ENCODE measurements at places on chromosomes 16 and 17. TPM values are rescaled to one million over a fixed set of nuclear protein-coding genes. Genes with fewer than 3 reads are reported as not detected.

Gene KRTAP4-3
- total RNA-seq = not detected

Gene MED13
- 60.9 TPM for total RNA-seq

Gene CRYM
- not detected for total RNA-seq

Gene ZNF319
- 12.0 TPM for total RNA-seq

Gene HES7
- total RNA-seq = 0.70 TPM

Gene HSD3B7
- 12.3 TPM for total RNA-seq

DNA sequence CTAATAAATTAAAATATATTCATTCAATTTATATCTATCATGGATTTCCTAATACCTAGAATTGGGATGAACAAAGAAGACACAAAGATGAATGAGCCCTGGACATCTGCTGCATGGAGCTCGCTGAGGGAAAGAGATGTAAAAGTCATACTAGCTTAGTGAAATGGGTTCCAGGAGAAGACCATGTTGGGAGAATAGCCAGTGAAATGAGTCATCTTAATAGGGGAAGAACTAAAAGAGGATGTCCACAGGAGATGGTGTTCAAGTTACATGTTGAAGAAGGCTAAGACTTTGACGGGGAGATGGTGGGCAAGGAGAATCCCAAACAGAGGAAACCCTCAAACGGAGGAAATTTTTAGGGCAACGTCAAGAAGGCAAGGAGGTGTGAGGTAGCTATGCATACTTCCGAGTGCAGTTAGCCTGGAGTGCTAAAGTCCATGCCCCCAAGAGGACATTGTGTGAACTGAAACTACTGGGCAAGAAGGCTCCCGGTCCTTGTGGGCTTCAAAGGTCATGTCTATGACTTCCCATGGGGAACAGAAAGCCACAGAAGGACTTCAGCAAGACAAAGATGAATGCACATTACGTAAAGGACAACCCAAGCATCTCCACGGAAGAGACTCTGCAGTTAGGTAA, 220.5 kb upstream of the CDH11 start:
- H3K27me3 ChIP-seq = no peaks in the 10 kb centered on the region
- no peaks in the 10 kb centered on the region for H3K36me3 ChIP-seq
- no peak overlapping the region for H3K27ac ChIP-seq
- H3K4me1 ChIP-seq = peaks cover 23% of the 10 kb centered on the region

DNA sequence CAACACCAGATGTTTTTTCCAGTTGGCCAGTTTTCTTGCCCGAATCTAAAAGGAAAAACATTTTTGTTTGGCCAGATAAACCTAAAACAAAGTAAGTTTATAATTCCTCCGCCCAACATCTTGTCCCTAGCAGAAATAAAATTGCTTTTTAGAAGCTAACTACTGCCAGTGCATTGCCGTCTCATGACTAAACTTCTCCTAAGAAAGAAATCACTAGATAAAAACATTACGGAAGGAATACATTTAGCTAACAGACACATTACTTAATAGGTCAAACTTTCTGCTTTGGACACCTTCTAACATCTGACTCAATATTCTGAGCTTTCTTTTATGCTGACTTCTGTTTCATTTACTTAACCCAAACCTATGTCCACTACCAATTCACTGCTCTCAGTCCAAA, 36.2 kb downstream of the FBXL20 start:
- DNase-seq = no peak
- H3K27me3 ChIP-seq = no peaks in the 10 kb centered on the region
- no peaks in the 10 kb centered on the region for H3K36me3 ChIP-seq
- no peak overlapping the region for H3K4me3 ChIP-seq
- H3K4me1 ChIP-seq = peaks cover 24% of the 10 kb centered on the region

DNA sequence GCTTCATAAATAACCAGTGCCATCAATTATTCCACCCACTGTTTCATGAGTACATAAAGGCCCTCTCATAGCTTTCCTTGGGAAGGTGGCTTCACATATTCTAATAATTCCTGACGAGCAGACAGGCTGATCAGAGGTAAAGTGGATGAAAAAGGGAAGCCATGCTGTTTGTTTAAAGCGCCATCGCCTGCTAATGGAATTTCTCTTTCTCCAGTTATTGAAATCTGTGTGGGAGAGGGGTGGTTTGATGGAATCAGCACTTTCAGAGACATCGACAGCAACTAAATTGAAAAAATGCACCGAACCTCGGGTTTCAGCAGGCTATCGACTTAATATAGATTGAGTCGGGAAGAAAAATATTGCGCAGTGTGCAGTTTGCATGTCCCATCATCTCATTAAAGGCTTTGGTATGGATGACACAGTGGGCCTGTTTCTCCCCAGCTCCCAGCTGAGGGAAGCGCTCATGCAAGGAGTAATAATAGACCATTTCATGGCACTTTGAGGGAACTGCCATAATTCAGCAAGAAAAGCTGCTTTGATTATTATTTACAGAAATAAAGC, 472.1 kb downstream of the RBFOX1 start:
- H3K27me3 ChIP-seq = no peaks in the 10 kb centered on the region
- no peaks in the 10 kb centered on the region for H3K36me3 ChIP-seq
- H3K4me3 ChIP-seq = no peak overlapping the region
- no peaks in the 10 kb centered on the region for H3K4me1 ChIP-seq

GRCh38 chr17:53891726-53892125, 69.0 kb downstream of the KIF2B start:
- H3K27ac ChIP-seq = no peak overlapping the region
- H3K4me3 ChIP-seq = no peak overlapping the region
- no peak for DNase-seq
- no peaks in the 10 kb centered on the region for H3K36me3 ChIP-seq
- no peaks in the 10 kb centered on the region for H3K4me1 ChIP-seq

GRCh38 chr17:70929226-70929625, 759.9 kb downstream of the KCNJ2 start:
- no peak overlapping the region for H3K27ac ChIP-seq
- no peaks in the 10 kb centered on the region for H3K27me3 ChIP-seq
- no peak for DNase-seq
- peaks cover 19% of the 10 kb centered on the region for H3K4me1 ChIP-seq

- no peaks in the 10 kb centered on the region for H3K36me3 ChIP-seq
- no peak for DNase-seq
- no peaks in the 10 kb centered on the region for H3K4me1 ChIP-seq
- H3K27me3 ChIP-seq = peaks cover 47% of the 10 kb centered on the region
These were observed 19.7 kb upstream of the SPPL2C start for GRCh38 chr17:45824901-45825492.

DNA sequence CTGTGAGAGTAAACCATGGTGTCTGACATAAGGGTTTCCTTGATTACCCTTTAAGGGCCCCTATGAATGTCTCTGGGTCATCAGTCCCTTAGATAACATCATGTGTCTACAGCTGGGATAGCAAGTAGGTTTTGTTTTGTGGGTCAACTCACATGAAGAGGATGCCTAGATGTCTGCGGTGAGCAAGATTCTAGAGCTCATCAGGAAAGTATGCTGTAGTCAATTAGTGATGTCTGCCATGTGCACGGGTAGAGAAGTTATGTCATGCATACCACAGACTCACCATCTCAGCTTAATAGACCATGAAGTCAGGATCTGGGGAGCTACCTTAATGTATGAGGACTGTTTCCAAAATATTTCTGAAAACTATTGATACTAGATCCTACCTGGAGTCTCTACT, 57.5 kb downstream of the CDH13 start:
- H3K27me3 ChIP-seq = no peaks in the 10 kb centered on the region
- no peak overlapping the region for H3K27ac ChIP-seq
- no peak for DNase-seq
- H3K36me3 ChIP-seq = no peaks in the 10 kb centered on the region
- no peaks in the 10 kb centered on the region for H3K4me1 ChIP-seq

- no peaks in the 10 kb centered on the region for H3K27me3 ChIP-seq
- H3K4me3 ChIP-seq = no peak overlapping the region
- no peak for DNase-seq
- H3K27ac ChIP-seq = peak overlapping the region; percentile 36
- H3K36me3 ChIP-seq = peaks cover 6% of the 10 kb centered on the region
- peaks cover 37% of the 10 kb centered on the region for H3K4me1 ChIP-seq
These were observed 9.1 kb downstream of the DEXI start for GRCh38 chr16:10932959-10933710.

- no peak for DNase-seq
- H3K27me3 ChIP-seq = no peaks in the 10 kb centered on the region
- peak overlapping the region; percentile 40 for H3K4me3 ChIP-seq
- peaks cover 58% of the 10 kb centered on the region for H3K4me1 ChIP-seq
- H3K36me3 ChIP-seq = peaks cover 10% of the 10 kb centered on the region
These were observed 117.4 kb downstream of the HIC1 start for GRCh38 chr17:2172077-2172851.

DNA sequence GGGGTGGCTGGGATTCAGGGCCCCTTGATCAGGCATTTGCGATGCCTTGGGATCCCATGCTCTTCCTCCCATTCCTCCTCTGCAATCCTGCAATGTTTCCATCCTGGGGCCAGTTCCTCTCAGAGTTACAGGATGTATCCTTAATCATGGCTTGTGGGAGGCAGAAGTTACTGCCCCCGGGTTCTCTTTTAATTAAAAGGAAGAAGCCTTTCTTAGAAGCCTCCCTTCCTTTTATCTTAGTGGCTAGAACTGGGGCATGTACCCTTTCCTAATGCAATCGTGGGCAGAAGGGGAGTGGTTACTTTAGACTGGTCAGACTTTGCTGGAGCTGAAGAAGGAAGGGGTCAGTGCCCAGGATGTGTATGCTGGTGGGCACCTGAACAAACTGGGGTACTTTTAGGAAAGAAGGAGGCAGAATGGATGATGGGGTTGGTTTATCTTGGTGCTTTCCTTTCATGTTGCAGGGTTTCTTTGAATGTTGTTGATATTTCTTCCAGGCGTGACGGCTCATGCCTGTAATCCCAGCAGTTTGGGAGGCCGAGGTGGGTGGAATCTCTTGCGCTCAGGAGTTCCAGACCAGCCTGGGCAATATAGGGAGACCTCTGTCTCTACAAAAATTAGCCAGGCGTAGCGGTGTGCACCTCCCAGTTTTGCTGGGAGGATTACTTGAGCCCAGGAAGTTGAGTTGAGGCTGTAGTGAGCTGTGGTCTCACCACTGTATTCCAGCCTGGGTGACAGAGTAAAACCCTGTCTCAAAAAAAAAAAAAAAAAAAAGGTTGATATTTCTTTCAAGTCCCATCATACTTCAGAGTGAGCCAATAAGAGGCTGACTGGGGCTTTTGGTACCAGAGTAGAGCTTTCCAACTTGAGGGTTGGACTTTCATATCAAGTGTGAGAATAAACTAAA, 13.2 kb upstream of the SPN start:
- H3K36me3 ChIP-seq = no peaks in the 10 kb centered on the region
- H3K27ac ChIP-seq = no peak overlapping the region
- no peaks in the 10 kb centered on the region for H3K4me1 ChIP-seq
- no peak for DNase-seq

DNA sequence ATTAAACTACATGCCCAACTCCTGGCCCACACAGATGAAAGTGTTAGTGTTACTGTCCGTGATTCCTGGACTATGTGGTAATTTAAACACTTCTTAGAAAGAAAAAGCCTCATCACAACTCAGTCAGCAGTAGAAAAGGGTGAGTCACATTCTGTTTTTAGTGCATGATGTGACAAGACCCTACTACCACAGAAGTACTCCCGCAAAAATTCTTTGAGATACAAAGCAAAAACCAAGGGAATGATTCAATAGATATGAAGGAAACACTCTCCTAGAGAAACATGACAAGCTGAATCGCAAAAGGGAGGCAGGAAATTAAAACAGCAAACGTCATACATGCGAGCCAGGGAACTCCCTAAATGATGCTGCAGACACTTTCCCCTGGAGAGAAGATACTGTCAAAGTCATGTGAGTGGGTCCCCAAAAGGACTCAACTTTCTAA, 14.4 kb downstream of the SNN start:
- peak overlapping the region; percentile 85 for H3K27ac ChIP-seq
- H3K36me3 ChIP-seq = peaks cover 38% of the 10 kb centered on the region
- H3K4me1 ChIP-seq = peaks cover 41% of the 10 kb centered on the region
- H3K27me3 ChIP-seq = no peaks in the 10 kb centered on the region

DNA sequence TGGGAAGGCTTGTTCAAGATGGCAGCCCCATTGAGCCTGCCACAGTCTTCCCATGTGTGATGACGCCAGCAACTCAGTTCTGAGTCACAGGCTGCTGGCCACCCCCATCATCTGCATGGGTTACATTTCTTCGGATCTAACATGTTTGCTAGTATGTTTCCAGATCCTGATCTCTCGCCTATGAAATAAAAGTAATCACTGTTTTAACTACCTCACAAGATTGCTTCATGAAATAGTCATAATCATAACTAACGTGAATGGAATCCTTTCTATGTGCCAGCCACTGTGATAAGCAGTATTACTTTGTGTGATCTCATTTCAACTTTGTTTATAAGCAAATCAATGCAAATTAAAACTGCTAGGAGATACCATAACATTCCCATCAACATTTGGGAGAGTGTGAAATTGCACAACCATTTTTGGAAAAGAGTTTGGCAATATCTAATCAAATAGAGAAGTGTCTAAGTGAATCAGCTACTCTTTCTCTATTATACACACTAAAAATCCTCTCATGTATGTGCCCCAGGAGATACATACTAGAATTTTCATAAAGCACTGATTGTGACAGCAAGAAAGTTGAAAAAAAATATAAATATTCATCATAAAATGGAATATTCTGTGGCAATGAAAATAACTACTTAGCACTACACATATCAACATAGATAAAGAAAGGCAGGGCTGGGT, 300.2 kb upstream of the IRX5 start:
- no peak overlapping the region for H3K4me3 ChIP-seq
- no peak overlapping the region for H3K27ac ChIP-seq
- no peaks in the 10 kb centered on the region for H3K4me1 ChIP-seq
- no peak for DNase-seq
- peaks cover 5% of the 10 kb centered on the region for H3K27me3 ChIP-seq

GRCh38 chr17:36949461-36949927, 740 bp downstream of the AATF start:
- peaks cover 32% of the 10 kb centered on the region for H3K4me1 ChIP-seq
- H3K36me3 ChIP-seq = peaks cover 18% of the 10 kb centered on the region
- peak overlapping the region; percentile 95 for H3K4me3 ChIP-seq
- H3K27ac ChIP-seq = peak overlapping the region; percentile 92
- H3K27me3 ChIP-seq = peaks cover 29% of the 10 kb centered on the region

GRCh38 chr17:51371732-51372151, 111.4 kb downstream of the UTP18 start:
- peak overlapping the region; percentile 94 for H3K27ac ChIP-seq
- H3K4me1 ChIP-seq = peaks cover 7% of the 10 kb centered on the region
- peaks cover 2% of the 10 kb centered on the region for H3K27me3 ChIP-seq
- no peak for DNase-seq
- no peaks in the 10 kb centered on the region for H3K36me3 ChIP-seq
- H3K4me3 ChIP-seq = peak overlapping the region; percentile 68

- H3K27ac ChIP-seq = no peak overlapping the region
- H3K27me3 ChIP-seq = no peaks in the 10 kb centered on the region
- H3K36me3 ChIP-seq = no peaks in the 10 kb centered on the region
- H3K4me3 ChIP-seq = no peak overlapping the region
- no peak for DNase-seq
- H3K4me1 ChIP-seq = no peaks in the 10 kb centered on the region
These were observed 969.1 kb upstream of the CDH8 start for GRCh38 chr16:63005356-63005755.

DNA sequence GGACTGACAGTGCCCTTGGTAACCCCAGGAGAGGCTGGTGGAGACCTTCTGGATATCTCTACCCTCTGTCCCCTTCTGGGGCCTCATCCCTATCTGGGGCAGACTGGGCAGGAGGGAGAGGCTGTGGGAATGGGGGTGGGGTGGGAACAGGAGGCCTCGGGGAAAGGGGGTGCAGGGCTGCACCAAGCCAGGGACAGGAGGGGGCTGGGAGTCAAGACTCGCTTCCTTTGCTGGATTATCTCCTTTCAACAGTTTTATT, 24.8 kb downstream of the G6PC3 start:
- no peaks in the 10 kb centered on the region for H3K27me3 ChIP-seq
- peaks cover 5% of the 10 kb centered on the region for H3K36me3 ChIP-seq
- peaks cover 33% of the 10 kb centered on the region for H3K4me1 ChIP-seq
- H3K27ac ChIP-seq = peak overlapping the region; percentile 98
